ENCODE measurements at places on chromosomes 12 and 14.

DNA sequence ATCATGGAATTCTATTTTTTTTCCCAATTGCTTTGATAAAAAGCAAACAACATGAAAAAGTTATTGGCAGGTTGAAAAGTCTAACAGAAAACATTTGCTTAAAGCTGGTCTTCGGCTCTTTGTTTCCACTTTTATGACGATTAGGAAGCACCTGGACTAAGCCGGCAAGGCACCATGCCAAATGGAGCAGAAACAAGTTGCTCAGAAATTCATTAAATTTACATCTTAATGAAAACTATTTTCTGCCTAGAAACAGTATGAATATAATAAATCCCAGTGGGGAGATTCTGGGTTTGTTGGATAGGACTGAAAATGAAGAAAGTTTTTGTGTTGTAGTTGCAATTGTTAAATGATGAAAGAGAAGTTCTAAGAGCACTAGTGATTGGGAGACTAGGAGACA lies 51.4 kb upstream of the OR9K2 start:
- DNase-seq: no peak

DNA sequence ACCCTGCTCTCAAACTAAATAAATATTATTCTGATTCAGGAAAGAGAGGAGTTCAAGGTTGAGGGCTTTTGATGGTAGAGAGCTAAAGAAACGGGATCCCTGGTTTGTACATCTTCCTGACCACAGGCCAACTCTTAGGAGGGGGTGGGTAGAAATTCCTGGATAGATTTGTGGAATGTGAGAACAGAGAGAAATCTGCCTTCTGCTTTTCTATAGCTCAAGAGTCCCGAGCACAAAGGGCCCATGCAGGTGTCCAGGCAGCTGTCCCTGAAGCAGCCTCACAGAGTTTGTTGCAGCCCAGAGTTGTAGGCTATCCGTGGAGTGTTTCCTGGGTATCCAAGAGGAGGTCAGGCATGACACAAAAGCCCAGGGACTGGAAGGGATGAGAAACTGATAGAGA lies 198.6 kb downstream of the BCAT1 start:
- DNase-seq: no peak

DNA sequence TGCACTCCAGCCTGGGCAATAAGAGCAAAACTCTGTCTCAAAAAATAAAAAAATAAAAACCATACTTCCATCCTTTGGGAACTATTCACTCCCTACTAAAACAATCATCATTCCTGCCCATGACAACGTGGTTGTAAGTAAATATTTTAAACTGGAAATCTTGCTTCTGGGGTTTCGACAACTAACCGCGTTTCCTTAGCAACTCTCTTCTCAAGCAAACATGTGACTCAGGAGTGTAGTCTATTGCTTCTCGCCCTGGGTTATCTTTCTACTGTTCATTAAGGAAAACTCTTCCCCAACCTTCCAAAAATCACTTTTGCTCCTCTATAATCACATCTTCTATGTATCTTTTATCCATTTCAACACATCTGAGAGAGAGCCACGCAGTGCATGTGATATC lies 21.8 kb downstream of the APPL2 start:
- no peak for DNase-seq

DNA sequence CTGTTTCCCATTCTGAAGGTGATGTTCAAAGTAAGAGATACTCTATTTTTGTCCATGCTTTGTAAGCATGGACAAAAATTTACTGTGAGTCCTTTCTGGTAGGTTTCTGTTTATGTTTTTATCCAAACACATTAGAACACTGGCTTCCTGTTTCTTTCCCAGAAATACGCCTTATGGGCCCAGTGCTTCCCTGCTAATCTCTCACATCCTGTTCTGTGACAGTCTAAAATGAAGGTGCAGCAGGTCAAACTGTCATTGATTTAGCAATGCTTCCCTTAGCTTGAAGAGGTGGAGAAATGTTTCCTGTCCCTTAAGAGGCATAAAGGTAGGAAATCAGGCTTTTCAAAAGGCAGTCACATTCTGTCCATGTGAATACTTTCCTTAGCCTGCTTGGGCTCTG lies 305.6 kb downstream of the RPS29 start:
- no peak for DNase-seq

- no peak for DNase-seq
Measured at GRCh38 chr12:15698377-15698871, 90.8 kb downstream of the EPS8 start.

DNA sequence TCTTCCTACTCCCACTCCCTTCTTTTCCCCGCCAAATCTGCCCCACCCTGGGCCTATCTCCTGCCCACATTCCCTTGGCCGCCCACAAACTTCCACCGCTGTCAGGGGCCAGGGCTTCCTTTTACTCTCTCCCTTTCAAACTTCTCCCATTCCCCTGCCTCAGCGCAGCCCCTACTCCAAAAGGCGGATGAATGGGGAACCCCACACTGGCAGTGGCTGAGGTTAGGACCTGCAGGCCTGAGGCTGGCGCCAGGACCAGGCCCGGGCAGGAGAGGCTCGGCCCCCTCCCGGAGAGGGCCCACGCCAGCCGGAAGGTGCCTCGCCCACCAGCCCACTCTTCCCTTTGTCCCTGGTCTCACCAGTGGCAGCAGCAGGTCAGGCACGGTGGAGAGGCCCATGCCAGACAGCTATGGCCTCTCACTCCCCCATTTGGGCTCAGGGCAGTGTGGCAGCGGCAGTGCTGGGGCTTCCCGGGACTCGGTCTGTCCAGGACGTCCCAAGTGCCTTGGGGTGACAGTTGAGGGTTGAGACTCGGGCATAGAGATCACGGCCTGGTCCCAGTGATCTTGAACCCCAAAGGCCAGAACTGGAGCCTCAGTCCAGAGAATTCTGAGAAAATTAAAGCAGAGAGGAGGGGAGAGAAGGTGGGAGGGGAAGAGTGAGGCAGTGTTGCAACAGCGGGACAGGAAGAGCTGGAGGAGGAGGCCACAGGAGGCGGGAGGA lies at the start of gene TNFRSF1A:
Gene TNFRSF1A (minus strand): TSS at position 660 of the 723 bp plus-strand sequence. CDS start 262 bp downstream, at position 398.
- DNase-seq: peak; percentile 53

- no peak for DNase-seq
Measured at GRCh38 chr14:70934502-70935134, 27.4 kb downstream of the PCNX1 start.

GRCh38 chr14:60116181-60116580 lies 24.5 kb downstream of the PCNX4 start:
- no peak for DNase-seq

DNA sequence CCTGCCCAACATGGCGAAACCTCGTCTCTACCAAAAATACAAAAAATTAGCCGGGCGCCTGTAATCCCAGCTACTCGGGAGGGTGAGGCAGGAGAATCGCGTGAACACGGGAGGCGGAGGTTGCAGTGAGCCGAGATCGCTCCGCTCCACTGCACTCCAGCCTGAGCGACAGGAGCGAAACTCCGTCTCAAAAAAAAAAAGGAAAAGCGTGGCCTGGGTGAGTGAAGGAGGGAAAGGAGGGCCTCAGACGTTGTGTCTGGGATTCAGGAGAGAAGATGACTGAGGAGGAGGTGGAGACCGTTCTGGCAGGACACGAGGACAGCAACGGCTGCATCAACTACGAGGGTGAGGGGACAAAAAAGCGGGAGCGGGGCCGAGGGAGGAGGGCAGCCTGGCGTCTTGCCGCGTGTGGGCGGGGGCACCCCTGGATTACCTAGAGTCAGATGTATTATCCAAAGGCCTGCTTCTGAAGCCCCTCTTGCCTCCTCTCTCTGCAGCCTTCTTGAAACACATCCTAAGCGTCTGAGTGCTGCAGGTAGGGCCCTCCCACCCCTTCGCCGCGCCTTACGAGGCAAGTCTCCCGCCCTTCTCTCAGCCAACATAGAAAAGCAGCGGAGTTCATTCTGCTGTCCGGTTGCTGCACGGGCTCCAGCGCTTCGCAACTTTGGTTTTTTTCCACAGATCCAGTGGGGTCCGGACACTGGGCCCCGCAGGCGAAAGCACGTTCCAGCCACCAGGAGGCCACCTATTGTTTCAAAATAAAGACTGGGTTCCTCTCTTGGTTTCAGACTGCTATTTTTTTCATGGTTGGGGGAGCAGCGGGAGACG lies 744 bp upstream of the MYL6 start:
- peak; percentile 49 for DNase-seq

- DNase-seq: no peak
Measured at GRCh38 chr12:104654665-104655609, 198.2 kb downstream of the CHST11 start.

DNA sequence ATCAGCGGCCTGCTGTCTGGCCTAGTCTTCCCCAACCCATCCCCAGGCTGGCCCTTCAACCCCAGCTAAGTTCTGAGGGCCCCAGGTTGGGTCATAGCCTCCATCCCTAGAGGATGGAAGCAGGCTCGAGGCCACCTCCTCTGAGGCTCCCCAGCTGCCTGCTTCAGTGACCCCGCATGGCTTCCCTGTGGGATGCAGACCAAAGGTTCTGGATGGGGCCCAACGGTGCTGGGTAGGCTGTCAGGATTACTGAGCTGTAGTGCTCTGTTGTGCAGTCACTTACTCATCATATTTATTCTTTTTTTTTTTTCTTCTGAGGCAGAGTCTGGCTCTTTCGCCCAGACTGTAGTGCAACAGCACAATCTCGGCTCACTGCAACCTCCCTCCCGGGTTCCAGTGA lies 92.0 kb downstream of the IRF2BPL start:
- no peak for DNase-seq

DNA sequence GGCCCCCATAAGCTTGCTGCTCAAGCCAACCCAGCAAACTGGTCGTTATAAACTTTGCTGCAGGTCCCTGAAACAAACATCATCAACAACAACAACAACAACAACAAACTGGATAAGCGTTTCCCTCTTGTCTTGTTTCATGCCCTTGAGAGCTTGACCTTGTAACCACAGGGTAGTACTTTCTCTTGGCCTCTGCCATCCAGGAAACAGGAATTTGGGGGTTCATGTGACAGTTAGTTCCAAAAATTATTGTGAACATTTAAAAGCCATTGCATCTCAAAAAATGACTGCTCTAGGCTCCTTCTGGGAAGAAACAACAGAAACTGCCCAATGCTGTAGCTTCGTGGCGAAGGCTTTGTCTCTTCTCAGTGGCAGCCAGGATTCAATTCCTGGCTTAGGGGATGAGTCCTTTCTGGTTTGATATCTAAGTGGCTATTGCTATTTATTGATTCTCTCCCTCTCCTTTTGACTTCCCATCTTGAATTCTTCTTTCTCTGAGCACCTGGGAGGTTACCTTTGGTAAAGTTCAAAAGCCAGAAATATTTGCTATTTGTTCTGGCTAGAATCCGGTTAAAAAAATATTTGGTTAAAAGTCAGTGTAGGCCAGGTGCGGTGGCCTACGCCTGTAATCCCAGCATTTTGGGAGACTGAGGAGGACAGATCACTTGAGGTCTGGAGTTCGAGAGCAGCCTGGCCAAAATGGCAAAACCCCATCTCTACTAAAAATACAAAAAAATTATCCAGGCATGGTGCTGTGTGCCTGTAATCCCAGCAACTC lies 52.0 kb upstream of the CPM start:
- DNase-seq: no peak

GRCh38 chr12:127567531-127567930 lies 699.4 kb upstream of the TMEM132C start:
- DNase-seq: no peak

- no peak for DNase-seq
Measured at GRCh38 chr14:67784244-67784823, 32.1 kb downstream of the ZFYVE26 start.

GRCh38 chr12:9796346-9796745 lies 30.9 kb upstream of the KLRF1 start:
- no peak for DNase-seq

DNA sequence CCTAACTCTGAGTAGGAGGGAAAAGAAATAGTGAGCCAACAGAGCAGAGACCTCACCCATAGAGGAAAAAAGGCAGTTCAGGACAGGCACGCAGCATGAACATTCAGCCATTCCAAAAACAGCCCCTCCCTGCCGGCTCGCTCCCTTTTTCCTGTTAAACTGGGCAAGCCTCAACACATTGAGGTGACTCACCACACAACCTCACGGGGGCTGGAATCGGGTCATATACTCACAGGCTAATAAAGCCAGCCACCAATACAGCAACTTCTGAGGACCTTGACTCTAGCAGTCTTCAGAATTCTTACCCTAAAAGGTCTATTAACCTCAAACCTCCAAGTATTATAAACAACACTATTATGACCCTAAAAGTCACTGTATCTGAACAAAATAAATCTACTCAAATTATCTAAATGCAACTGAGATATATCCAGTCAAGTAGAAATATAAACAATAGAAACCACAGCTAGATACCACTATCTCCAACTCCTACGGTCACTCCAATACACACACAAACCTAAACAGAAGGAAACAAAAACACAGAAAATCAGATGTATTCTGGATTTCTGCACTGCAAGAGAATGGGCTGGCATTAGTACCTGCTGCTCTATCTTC lies 6.3 kb downstream of the YBX3 start:
- no peak for DNase-seq

DNA sequence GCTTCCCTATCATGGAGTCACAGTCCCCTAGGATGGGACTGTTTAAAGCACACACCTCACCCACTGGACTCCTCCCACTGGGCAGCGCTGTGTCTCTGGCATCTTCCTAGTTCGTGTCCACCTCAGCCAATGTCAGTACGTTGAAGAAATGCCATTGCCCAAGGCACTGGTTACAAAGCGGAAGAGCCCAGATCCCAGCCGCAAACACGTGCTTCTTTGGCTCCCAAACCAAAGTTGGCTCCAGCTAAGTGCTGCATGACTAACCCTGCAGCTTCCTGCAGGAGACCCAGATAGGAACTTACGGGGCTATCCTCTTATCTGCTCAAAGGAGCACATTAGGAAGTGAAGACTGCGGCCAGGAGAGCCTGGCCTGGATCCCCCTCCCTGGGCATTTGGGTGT lies 9.3 kb downstream of the SYNE3 start:
- no peak for DNase-seq

DNA sequence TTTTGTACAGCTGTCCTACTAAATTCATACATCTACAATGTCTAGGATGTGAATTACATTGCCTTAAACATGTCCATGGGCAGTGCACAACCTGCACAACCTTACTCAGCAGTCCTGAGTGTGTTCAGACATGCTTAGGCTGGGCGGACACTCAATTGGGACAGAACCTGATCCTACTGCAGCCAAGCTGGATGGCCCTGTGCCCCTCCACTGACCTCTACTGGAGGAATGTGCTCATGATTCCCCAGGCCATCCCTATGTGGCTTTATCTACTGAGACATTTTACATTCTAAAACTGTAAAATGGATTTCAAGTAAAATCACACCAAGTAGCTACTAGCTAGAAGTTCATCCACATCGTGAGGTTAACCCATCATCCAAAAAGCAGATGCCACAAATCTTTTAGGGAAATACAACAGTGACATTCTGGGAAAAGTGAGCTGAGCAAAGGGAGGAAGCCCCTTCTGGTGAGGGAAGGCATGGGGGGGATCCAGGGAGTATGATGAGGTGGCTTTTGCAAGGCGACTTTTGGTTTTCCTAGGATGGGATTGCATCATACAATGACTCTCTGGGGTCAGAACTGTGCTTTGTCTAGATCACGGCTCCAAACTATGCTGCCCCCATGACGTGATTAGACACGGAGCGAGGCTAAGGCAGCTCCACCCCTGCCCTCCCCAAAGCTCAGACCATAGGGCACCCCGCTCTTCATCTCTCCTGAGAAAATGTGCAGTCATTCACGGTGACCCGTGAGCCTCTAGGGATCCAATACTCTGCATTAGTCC lies 911.7 kb upstream of the TMEM132C start:
- no peak for DNase-seq

- no peak for DNase-seq
Measured at GRCh38 chr14:64691376-64691775, 12.8 kb upstream of the PLEKHG3 start.

GRCh38 chr12:94186278-94187241 lies 38.2 kb downstream of the PLXNC1 start:
- DNase-seq: no peak

GRCh38 chr14:70149596-70150165 lies 39.1 kb downstream of the SLC8A3 start:
- DNase-seq: no peak

Data from DMS 273 treated with DMSO at 0.1 percent for 48 hours (cell line).